ENCODE measurements at places on chromosomes 7 and 10. TPM values are rescaled to one million over a fixed set of nuclear protein-coding genes. Genes with fewer than 3 reads are reported as not detected.

Gene FRMPD2
- 0.26 TPM for total RNA-seq

Gene SPDYE2B
- total RNA-seq, result not detected

Gene NAPEPLD
- 17.4 TPM for total RNA-seq

Gene EZH2
- 106 TPM for total RNA-seq

Gene ZNF365
- 1.1 TPM for total RNA-seq

Gene SPDYE11
- total RNA-seq, result not detected

All from neural crest cell (in vitro differentiated cells).